ENCODE measurements at places on chromosomes 3 and 15.

DNA sequence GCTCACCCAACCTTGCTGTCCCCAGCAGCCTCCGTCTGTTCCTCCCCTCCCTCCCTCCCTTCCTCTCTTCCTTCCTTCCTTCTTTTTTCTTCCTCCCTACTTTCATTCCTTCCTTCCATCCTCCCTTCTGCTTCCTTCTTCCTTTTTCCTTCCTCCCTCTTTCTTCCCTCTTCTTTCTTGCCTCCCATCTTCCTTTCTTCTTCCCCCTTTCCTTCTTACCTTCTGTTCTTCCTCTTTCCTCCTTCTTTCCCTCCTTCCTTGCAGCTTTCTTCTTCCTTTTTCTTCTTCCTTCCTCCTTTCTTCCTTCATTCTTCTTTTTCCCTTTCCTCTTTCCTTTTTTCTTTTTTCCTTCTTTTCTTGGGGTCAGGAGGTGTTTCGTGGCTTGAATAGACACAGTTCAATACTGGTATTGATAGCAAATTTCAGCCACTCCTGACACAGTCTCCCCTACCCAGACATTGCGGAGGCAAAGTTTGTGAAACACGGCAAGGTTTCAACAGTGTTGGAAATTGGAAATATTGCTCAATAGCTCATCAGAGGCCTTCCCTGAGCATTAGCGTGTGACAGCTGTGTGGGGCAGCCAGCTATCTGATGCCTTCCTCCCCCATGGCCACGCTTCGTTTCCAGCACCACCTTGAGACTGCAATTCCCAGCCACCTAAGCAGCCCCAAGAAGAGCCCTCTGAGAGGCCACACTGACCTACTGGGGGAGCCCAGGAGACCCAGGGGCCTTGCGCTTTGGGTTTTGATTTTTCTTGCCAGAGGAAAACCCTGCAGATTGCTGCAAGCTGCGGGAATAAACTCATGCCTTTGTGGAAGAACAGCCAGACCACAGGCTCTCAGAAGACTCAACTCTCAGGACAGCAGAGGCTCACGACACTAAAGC lies 82.2 kb downstream of the KLF15 start:
- DNase-seq, result no peak

DNA sequence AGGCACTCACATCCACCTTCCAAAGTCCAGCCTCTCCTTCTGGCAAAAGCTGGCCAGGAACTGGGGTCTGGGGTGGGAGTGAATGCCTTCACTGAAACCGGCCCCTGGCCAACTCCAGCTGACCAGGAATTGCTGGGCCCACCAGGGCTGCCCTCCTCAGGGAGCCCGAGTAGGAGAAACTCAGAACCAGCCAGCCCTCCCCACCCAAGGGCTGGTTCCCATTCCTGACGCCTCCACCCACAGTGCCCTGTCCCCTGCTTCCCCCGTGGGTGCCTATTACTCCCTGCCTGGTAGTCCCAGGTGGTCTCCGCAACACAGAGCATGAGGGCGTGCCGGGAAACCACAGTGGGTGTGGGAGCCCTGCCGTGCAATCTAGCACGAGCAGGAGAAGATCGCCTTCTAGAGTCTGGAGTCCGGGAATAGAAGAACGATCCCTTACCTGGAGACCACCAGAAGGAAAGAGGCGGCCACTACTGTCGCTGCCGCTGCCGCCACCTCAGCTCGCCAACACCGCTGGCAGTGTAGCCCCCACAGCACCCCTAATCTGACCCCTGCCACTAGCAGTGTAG lies 178.8 kb downstream of the POTEB3 start:
- DNase-seq, result no peak

DNA sequence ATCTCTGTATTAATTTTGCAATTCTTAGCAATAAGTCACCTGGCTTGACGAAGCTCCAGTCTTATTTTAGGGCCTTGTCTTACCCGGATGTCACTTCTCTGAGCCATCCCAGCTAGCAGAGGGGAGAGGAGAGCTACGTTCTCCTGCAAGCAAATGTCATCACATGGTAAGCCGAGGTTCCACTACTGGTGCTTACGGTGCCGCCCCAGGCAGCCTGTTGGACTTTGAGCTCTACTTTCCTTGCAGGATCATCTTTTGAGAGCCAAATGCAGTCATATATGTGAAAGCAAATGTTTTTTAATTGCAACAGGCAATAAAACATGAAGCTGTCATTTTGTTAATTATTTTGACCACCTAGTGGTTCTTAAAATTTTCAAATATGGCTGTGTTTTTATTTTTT lies 140.9 kb downstream of the FAM43A start:
- no peak for DNase-seq

- no peak for DNase-seq
Measured at GRCh38 chr3:157631478-157631877, 128.3 kb upstream of the VEPH1 start.

- DNase-seq, result no peak
Measured at GRCh38 chr3:81851176-81851575, 89.7 kb upstream of the GBE1 start.

- DNase-seq, result no peak
Measured at GRCh38 chr15:40598672-40599071, 4.6 kb downstream of the KNL1 start.

GRCh38 chr15:78046796-78047341 lies 30.6 kb downstream of the TBC1D2B start:
- no peak for DNase-seq

DNA sequence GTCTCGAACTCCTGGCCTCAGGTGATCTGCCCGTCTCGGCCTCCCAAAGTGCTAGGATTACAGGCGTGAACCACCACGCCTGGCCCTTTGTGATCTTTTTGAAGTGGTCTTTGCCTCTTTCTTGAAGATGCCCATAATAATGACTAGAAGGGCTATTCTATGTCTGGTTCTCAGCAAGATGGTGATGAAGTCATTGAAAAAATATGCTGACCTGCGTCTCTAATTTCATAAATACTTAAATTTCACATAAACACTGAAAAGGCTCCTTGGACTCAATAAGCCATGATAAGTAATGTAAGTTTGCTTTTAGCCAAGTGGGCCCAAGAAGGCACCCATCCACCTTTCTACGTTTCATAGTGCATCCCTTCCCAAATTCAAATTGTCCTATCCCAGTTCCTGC lies 775 bp upstream of the MAPK6 start:
- no peak for DNase-seq

DNA sequence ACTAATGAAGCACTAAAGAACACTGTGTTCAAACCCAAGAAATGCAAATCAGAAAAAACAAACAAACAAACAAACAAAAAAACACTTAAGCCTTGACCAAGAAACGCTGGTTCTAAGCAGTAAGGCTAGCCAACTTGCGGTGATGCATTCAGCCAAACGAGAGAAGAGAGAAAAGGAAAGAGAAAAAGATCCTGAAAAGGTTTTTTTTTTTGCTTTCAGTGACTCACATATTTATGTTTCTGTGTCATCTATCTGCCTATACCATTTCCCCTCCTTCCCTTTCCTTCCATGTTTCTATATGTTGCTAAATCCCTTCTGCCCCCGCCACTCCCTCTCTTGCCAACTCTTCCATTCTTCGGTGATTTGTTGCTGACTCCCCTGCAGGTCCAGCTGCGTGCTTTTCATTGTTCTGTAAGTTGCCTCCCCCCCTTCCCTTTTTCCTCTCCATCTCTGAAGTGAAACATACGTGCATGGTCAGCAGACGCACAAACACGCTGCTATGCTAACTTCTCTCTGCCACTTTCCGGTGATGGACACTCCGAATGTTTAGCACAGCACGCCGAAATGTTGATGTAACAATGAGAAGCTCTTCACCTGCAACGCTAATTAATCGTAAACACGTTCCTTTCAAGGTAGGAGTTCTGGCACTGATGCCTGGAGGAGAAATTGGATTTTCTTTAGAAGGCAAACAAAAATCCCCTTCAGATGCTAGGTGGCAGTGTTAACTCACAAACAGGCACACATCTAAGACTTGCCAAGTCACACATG lies 154.4 kb downstream of the TUSC7 start:
- peak; percentile 51 for DNase-seq

GRCh38 chr3:54353946-54354345 lies 231.6 kb downstream of the CACNA2D3 start:
- no peak for DNase-seq

- no peak for DNase-seq
Measured at GRCh38 chr15:95150466-95150865, 919.1 kb downstream of the MCTP2 start.

DNA sequence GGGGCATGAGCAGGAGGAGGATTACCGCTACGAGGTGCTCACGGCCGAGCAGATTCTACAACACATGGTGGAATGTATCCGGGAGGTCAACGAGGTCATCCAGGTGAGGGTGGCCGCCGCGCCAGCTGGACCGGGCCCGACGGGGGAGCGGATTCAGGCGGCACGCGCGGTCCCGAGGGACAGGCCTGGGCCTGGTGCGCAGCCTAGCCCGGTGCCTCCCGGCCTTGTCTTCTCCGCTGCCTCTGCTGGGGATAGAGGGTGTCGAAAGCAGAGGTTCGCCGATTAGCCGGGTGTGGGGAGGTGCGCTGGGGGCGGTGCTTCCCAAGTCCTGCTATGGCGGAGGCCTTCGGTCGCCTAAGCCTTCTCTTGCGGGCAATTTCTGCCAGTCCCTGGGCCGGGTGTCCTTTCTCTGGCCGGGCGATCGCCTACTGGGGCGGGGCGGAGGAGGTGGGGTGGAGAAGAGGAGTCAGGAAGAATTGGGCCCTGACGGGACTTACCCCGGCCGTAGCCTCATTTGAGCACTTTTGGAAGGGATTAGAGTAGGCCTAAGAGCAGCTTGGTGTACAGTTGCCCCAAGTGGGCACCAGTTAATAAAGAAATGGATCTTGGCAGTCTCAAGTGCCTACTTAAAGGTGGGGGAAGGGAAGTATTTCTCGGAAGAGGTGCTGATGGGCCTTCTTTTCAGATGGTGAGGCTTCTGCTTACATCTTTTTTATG lies 940 bp downstream of the ARIH1 start:
- DNase-seq, result peak; percentile 90

DNA sequence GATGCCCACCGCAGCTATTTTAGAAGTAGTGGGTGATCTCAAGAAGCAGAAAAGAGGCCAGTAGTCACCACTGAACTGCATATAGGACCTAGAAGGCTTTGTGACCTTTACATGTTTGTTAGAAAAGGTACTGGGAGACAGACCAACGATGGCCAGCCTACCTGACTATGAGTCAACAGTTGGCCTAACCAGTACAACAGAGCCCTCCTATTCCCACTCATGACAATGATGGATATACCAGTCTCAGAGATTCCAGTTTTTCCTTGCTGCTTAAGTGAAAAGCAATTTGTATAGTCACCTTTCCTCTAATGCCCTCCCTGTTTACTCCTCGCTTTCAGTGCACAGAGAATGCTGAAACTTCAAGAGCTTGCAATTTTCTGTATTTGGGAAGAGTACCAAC lies 86.6 kb upstream of the PPIB start:
- DNase-seq, result no peak

DNA sequence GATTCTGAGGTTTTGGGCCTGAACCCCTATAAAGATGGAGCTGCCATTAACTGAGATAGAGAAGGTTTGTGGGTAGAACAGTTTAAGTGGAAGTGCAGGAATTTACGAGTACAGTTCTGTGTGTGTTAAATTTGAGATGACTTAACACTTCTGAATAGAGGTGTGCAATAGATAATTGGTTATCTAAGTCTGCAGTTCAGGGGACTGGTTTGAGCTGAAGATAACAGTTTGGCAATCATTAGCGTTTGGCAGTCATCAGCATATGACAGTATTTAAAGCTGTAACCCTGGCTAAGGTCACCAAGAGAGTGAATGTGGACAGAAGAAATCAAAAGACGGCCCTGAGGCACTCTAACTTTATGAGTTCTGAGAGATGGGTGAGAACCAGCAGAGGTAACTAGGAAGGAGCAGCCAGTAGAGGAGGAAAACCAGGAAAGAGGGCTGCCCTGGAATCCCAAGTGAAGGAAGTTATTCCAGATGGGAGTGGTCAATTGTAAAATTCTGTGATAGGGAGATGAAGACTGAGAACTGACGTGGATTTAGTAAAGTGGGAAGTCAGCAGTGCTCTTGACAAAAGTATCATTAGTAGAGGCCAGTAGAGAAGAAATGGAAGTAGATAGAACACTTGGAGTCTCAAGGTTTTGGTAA lies 8.1 kb downstream of the MYNN start:
- no peak for DNase-seq

GRCh38 chr3:173584838-173585831 lies 187.6 kb downstream of the NLGN1 start:
- DNase-seq, result peak; percentile 1

DNA sequence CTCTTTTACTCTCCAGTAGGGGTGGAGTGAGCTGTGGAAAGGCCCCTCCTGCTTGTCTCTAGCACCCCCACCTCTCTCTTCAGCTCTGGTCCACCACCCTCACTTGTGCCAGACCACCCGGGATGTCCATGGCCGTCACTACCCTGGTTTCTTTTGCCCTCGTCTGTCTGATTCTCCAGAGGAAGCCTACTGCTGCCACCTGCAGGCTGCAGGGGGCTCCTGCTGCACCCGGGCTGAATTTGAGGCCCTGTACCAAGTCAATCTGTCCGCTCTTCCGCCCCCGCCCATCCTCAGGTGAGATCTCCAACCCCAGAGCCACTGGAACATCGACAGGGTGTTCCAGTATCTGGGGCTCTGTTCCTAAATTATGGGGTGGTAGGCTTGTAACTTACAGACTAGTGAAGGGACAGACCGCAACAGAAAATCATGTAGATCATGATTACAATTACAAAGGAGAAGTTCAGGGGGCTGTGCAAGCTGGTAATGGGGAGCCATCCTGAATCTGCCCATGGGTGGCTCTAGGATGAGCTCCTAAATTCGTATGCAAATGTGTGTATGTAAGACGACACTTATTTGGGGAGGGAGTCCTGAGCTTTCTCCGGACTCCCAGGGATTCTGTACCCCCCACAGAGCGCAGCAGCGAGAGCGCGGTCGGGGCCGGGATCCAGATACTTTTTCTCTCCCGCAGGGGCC lies 683 bp upstream of the UNC45A start:
- peak; percentile 91 for DNase-seq

- no peak for DNase-seq
Measured at GRCh38 chr3:101383656-101384055, 63.3 kb upstream of the IMPG2 start.

- no peak for DNase-seq
Measured at GRCh38 chr3:97687734-97688133, 76.8 kb upstream of the ARL6 start.

- DNase-seq, result no peak
Measured at GRCh38 chr3:30890907-30891306, 3.6 kb downstream of the GADL1 start.

GRCh38 chr3:157231071-157231470 lies 71.1 kb upstream of the CCNL1 start:
- no peak for DNase-seq

DNA sequence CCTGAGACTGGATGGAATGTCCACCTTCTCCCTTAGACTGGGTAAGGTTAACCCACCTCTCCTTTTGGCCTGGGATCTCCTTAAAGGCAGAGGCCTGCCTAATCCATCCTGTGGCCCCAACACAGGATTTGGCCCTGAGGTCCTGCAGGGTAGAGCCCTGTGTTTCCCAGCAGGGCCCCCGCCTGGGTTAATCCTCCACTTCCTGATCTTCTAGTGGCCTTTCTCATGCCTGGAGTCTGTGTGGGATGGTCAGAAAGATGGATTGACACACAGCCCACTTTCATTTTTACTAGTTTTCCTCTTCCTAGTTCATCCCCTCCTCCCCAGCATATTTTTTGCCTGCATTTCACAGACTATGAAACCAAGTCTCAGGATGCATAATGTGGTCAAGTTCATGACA lies 48.9 kb upstream of the SLC6A6 start:
- no peak for DNase-seq

Measured in A549 (cell line).